ENCODE measurements at places on chromosomes 1 and 21. TPM values are rescaled to one million over a fixed set of nuclear protein-coding genes. Genes with fewer than 3 reads are reported as not detected.

- DNase-seq: no peak
These were observed 72.3 kb upstream of the ARTN start for GRCh38 chr1:43861337-43861736.

GRCh38 chr21:37393030-37393429 is 26.5 kb downstream of the DYRK1A start:
- no peak for DNase-seq

- no peak for DNase-seq
These were observed 114.9 kb downstream of the VPS13D start for GRCh38 chr1:12344596-12345349.

- no peak for DNase-seq
These were observed 17.3 kb upstream of the RHBDL2 start for GRCh38 chr1:38958967-38959366.

GRCh38 chr1:208782186-208782585 is 538.0 kb upstream of the PLXNA2 start:
- no peak for DNase-seq

GRCh38 chr1:27216466-27216865 is 18.0 kb upstream of the WDTC1 start:
- no peak for DNase-seq

- no peak for DNase-seq
These were observed 26.3 kb downstream of the ITSN1 start for GRCh38 chr21:33668620-33669019.

GRCh38 chr1:169019419-169020058 is 87.0 kb upstream of the ATP1B1 start:
- no peak for DNase-seq

GRCh38 chr21:14888202-14888601 is 176.6 kb downstream of the NRIP1 start:
- DNase-seq: no peak

- no peak for DNase-seq
These were observed 382.3 kb downstream of the HHIPL2 start for GRCh38 chr1:222165629-222166028.

DNA sequence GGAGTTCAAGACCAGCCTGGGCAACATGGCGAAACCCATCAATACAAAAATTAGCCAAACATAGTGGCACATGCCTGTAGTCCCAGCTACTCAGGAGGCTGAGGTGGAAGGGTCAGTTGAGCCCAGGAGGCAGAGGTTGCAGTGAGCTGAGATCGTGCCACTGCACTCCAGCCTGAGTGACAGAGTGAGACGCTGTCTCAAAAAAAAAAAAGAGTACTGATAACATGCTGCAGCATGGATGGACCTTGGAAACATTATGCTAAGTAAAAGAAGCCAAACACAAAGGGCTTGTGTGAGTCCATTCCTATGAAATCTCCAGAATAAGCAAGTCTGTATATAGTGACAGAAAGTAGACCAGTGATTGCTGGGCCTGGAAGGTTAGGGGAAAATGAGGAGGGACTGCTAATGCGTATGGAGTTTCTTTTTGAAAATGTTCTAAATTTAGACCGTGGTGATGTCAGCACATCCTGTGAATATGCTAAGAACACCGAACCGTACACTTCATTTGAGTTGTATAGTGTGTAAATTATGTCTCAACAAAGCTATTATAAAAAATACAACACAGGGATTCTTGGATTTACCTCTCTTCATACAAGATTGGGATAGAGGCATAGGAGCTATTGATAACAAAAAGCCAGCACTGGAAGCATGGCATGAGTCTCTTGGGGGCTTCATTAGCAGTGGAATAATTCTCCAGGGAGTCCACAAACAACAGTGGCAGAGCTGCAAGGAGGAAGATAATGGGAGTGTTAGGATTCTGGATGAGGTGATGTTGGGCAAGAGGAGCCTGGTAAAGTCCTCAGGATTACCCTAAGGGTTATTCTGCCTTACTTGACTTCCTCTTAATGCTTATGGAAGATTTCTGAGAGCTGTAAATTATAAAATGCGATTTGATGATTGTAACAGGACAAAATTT is 73.5 kb downstream of the TTC3 start:
- no peak for DNase-seq

DNA sequence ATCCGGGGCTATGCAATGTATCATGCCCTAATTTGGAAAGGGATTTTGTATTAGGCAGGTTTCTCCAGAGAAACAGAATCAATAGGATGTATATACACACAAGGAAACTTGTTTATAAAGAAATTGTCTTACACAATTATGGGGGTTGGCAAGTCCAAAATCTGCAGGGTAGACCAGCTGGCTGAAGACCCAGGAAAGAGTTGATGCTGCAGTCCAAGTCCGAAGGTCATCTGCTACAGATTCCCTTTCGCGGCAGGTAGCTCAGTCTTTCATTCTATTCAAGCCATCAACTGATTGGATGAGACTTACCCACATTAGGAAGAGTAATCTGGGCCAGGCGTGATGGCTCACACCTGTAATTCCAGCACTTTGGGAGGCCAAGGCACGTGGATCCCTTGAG is 54.6 kb upstream of the CXADR start:
- DNase-seq: no peak

DNA sequence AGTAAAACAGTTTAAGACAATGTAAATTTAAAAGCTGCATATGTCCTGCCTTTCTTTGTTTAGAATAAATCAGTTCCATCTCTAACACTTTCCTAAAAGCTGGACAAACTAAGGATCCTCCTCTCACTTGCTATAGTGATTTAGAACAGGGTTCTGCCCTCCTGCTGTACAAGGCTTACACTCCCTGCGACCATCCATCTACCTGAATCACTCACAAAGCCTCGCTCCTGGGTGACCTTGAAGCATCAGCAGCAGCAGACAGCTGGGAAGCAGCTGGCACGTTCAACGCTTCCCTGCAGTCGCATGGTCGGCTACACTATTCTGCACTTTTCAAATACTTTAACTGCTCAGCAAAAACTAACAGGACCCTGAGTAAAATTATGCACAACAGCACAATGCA is 128.0 kb downstream of the NTPCR start:
- DNase-seq: no peak

DNA sequence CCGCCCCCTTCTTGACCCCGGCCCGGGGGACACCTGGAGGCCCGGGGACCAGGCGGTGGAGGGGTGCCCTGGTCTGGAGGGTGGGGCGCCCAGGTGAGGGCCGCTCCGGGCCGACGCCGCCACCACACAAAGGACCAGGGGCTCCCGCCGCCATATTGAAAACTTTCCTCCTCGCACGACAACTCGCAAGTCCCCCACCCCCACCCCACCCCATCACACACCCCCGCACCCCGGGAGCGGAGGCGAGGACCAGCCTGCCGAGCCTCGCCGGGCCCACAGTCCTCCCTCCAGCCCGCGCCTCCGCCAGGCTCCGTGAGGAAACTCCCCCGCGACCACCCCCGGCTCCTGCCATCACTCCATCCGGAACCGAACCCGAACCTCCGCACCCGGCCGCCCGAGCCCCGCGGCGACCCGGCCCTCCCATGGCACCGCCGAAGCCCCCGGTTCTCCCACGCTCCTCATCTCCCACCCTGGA is 733 bp downstream of the KDM5B start:
- peak; percentile 74 for DNase-seq

GRCh38 chr1:54112705-54113368 is 40.0 kb downstream of the CDCP2 start:
- no peak for DNase-seq

DNA sequence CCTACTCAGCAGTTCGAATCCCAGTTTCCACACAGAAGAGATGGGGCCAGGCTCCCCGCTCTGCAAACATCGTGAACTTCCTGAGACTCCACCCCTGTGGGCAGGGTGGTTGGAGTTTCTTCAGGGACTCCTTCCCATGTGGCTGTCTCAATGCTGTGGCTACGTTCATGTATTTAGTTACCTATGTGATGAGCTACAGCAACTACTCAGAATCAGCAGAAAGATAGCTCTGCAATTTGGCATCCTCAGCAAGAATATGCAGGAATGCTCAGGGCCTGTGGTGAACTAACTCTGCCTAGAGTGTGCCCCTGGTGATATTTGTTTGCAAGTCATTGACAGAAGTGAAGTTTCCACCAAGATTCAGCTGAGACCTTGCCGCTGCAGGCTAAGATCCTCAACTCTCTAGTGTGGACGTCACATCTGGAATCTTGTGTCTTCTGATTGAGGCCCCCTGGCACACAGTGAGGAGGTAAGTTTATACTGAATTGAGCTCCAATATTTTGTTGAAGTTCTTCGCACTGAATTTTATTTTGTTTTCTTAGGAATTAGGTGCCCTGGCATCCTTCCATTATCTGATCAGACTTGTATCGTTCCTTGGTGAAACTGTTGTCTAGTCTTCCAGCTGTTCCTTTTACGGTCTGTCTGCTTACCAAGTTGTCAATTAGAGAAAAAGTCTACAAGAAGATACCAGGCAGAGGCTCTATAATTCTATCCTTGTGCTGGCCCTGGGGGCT is 8.2 kb upstream of the GLRX2 start:
- DNase-seq: no peak

GRCh38 chr1:88060750-88061491 is 623.2 kb upstream of the PKN2 start:
- DNase-seq: no peak

DNA sequence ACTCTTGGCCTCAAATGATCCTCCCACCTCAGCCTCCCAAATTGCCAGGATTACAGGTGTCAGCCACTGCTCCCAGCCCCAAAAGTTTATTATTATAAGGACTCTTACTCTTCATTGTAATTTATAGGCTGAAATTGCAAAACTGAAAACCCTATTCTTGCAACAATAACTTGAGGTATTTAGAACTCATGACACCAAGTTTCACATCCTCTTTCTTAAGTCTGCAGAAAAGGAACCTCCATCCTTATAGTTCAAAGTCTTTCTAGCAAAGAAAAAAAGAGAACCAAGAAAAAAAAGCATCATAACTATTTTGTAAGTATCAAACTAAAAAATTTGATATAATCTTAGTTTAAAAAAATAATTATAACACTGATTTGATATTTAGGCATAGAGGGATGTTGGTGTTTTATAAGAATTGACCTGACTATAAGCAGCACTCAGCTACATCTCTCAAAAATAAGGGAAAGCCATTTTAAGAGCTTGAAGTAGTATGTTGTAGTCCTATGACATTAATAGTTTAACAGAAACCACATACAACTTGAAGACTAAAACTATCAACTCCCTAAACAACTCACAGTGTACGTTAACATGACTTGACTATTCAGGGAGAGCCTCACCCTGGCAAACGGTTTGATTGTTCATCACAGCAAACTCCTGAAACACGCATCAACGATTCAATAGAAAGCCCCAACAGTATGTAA is 122.4 kb downstream of the AKT3 start:
- no peak for DNase-seq

DNA sequence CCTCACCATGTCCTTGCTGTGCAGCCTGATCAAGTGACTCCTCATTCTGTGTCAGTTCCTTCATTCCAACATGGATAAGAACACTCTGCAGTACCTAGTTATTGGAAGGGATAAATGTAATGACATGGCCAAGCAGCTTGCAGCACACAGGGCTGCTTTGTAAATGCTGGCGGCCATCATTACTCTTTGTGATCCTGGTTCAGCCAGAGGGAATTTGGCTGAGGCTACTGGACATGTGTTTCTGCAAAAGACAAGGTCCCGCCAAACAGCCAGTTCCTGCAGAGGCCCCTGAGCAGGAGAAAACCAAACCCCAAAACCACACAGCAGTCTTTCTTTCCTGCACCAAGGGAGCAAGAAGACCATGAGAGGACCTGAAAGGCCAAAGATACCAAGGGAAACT is 495.8 kb downstream of the AJAP1 start:
- DNase-seq: no peak

- DNase-seq: no peak
These were observed 34.6 kb upstream of the DARS2 start for GRCh38 chr1:173789841-173790240.

GRCh38 chr1:82515650-82516049 is 714.9 kb downstream of the ADGRL2 start:
- no peak for DNase-seq

- DNase-seq: no peak
These were observed 6.5 kb downstream of the LCE7A start for GRCh38 chr1:152866321-152866720.

Gene PRELP
- 0.07 TPM for total RNA-seq

Gene PPFIA4
- 4.9 TPM for total RNA-seq

Gene C1orf141
- not detected for total RNA-seq

Gene CYYR1
- total RNA-seq: 5.2 TPM

Gene HES3
- not detected for total RNA-seq

Gene ZNF593OS
- total RNA-seq: not detected

Gene MROH9
- not detected for total RNA-seq

Gene SFN
- total RNA-seq: 86.8 TPM
